ENCODE measurements at places on chromosomes 3 and 15.

- no peak for DNase-seq
Observed at GRCh38 chr15:94306700-94307650, 75.6 kb downstream of the MCTP2 start.

GRCh38 chr3:122488262-122488973, 26.3 kb downstream of the KPNA1 start:
- DNase-seq = no peak

- DNase-seq = no peak
Observed at GRCh38 chr3:14426305-14426620, 23.9 kb downstream of the SLC6A6 start.

DNA sequence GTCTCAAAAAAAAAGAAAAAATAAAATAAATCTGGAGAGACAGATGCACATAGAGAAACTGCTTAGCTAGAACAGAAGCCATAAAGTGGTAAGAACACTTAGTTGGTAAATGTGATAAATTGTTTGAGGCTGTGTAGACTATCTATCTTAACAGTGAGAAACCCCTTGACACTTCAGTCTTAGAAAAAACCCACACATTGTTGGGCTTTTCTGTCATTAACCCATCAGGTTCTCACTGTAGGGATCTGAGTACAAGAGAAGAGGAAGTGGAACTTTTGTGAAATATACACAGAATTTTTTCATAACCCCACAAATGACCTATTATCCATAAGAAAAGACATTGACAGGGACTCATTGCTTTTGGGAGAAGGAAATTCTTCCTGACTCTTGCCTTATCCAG, 24.4 kb downstream of the TP63 start:
- DNase-seq = no peak

DNA sequence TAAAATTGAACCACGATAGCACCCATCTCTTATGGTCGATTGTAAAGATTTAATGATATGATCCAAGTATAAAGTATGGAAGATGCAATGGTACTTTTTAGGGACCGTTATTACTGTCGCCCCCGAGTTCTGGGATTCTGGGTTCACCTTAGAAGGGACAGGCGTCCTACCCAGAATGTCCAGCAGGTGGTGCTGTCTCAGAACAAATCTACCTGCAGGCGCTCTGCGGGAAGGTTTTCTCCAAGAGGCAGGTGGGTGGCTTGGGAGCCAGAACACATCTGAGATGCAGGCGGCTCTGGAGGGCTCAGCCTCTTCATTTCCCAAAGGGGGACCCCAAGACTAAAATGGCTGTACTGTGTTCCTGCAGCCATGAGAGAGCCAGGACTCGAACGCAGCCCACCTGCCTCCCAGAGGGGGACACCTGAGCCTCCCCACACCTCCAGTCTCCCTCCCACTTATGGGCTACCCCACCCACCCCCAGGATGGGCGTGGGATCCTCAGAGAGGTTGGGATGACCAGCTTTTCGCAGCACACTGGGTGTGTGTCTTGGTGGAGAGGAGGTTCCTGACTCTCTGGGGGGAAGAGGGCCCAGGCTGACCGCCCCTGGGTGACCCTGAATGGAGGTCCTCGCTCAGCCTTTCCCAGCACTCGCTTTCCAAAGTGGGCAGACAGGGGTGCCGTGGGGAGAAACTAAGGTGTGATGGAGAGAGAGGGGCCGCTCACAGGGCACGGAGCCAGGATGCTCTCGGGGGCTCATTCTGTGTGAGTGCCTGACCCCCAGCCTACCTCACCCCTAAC, 28.1 kb upstream of the CORO2B start:
- peak; percentile 57 for DNase-seq

GRCh38 chr15:36156879-36157427, 422.5 kb upstream of the CDIN1 start:
- no peak for DNase-seq

DNA sequence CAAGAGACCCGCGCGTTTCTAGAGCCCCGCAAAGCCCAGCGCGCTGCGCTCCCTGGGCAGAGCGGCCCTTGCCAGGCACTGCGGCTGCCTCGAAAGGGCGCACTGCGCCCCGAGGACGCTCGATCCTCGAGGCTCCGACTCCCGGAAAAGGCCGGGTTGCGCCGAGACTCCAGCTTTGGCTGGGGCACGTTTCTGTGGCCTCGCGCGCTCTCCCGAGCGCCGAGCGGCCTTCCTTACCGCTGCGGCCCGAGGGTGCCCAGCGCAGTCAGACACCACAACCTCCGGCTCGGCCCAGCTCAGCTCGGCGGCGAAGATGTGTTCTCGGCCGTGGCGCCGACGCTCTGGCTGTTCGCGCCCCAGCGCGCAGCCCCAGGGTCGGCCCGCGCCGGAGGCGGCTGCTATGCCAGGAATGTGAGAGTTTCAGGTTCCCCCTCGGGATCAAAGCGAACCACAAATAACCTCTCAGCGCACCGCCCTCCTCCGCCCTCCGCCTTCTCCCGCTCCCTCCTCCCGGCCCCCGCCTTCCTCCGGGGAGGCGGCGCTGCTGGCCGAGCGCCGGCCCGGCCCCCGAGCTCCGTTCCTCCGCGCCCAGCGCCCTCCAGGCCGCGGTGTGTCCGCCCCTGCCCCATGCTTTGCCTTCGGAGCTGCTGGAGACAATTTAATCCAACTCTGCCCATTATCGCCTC, at the start of gene AMOTL2:
Gene AMOTL2 (minus strand): TSS at position 343 of the 686 bp plus-strand sequence. CDS start 3,014 bp downstream, outside the sequence.
- DNase-seq = no peak

DNA sequence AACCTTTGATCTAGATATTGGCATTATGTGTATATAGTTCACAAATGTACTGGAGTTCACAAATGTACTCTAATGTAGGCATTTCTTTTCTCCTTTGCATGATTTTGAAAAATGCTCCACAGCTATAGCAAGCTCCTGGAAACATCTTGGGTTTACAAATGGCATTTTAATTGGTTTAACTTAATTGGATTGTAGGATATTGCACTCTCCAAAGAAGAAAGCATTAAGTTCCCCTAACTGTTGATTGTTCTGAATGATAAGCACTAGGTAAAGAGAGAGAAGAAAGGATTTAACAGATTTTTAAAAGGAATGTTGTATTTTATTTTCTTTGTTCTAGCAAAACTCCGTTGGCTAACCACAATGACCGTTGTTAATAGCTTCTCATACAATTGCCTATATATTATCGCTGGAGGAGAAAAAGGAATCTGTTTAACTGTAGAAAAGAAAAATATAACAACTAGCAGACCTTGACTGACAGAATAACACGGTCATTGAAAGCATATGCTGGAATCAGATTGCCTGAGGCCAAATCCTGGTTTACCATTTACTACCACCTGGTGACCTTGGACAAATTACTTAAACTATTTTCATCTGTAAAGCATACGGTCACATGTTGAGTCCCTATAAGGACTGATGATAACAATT, 170.8 kb downstream of the PEX5L start:
- no peak for DNase-seq

- DNase-seq = no peak
Observed at GRCh38 chr15:81326466-81327212, 2.7 kb upstream of the STARD5 start.

- no peak for DNase-seq
Observed at GRCh38 chr3:24498796-24499195, 4.1 kb upstream of the THRB start.

DNA sequence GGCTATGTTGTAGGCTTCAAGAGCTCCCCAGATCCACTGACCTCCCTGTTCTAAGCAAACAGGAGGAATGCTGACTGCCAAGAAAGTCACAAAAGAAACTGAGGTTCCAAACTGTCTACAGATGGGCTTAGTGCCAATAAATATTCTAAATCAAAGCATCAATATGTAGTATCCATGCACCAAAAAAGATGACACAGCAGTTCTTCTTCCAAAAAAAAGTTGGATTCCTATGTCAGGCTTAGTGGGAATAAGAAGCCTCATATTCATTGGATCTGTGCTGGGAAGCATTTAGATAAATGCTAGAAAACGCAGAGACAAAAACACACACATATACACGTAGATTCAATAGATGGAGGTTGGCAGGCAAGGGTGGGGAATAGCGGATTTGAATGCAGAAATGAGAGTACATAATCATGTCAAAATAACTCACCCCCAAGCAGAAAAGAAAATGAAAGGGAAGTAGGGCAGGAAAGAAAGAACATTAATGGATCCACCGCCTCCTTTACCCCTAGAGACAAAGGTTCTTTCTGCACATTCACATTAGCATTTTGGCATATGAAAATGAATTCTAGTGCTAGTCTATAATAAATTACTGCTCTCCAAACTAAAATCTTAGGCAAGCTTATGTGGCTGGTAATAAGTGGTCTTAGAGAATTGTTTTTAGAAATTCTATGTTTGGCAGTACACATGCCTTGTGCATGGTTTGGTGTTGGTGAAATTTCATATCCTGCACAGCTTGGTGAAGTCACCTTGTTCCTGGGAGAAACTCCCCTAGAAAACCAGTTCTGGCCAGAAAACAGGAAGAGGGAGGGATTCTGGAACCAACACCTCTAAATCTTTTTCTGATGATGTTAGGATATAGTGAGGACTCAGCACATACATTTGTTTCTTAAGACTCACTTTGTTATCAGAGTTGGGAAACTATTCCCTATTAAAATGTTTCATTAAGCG, 283.4 kb downstream of the LSAMP start:
- DNase-seq = no peak

DNA sequence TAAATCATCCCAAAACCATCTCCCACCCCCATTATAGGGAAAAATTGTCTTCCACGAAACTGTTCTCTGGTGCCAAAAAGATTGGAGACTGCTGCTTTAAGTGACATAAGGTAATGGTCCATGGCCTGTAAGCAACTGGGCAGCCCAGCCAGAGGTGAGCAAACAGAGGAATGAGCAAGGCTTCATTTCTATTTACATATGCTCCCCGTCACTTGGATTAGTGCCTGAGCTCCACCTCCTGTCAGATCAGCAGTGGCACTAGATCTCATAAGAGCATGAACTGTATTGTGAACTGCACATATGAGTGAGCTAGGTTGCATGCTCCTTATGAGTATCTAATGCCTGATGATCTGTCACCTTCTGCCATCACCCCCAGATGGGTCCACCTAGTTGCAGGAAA, 1159.8 kb upstream of the ALCAM start:
- DNase-seq = no peak

All from stimulated activated CD4-positive, alpha-beta T cell treated with anti-CD3 and anti-CD28 coated beads, Interleukin-15, amount 100 ng/mL, for 1 hour (primary cell).